ENCODE measurements at places on chromosomes 7 and 10.
A peak's percentile ranks its signal among the peaks of the same experiment; 100 is the strongest.

- DNase-seq, result no peak
Observed at GRCh38 chr10:78362406-78363022, 328.9 kb downstream of the RPS24 start.

DNA sequence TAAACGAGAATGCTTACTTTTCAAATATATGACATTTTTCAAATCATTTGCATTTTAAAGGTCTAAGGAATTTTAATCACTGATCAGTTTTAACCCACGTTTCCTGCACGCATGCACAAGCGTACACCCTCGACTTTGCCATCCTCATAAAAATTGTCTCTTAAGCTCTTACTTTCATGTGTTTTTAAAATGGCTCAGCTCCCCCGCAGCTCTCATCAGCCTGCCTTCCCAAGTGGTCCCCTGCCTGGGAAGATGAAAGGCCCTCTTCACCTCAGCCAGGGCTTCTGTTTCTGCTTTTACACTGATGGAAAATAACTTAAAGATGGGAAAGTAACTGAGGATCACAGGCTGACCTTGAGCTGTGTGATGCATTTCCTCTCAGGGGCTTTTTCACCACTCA is 131.6 kb upstream of the LSM8 start:
- no peak for DNase-seq

- no peak for DNase-seq
Observed at GRCh38 chr10:66550351-66550750, 375.5 kb upstream of the LRRTM3 start.

DNA sequence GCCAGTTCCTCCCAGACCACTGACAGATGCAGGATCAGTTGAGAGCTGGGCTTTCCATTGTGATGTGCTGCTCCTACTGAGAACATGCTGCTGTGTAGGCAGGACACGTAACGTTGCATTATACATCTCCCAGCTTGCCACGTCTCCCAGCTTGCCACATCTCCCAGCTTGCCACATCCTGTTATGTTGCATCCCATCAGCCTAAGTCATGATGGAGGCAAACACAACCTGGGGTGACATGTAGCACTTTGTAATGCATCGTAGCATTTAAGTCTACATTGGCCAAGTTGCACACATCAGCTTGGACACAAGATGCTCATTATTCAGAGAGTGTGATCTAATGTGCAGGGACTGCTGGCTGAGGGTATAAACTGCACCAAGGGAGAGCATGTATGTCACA is 73.3 kb upstream of the CHCHD3 start:
- DNase-seq, result no peak

DNA sequence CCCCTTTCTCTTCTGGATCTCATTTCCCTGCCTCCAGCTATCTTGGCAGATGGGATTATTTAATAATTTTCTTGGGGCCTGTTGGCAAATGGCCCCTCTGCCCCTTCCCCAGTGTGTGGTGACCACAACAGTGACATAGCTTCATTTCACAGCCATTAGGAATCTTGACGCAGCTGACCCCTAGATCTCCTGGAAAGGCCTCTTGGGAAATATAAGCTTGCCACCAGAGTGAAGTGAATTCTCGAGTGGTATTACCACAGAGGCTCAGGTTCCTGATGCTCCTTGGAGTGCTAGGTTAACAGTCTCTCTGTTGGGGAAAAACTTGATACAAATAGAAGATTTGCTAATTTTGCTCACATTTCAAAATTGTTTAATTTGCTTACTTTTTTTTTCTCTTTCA is 57.8 kb downstream of the AUTS2 start:
- no peak for DNase-seq

DNA sequence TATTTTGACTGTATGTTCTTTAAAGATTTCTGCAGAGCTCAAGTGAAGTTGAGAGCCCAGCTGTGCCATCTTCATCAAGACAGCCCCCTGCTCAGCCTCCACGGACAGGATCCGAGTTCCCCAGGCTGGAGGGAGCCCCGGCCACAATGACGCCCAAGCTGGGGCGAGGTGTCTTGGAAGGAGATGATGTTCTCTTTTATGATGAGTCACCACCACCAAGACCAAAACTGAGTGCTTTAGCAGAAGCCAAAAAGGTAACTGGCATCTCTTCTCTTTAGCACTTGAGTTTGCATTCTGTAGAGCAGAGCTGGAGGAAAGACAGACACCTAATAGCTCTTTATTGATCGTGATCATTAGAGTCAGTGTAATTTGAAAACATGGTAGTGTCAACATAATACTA is 33.7 kb downstream of the MCM10 start:
- no peak for DNase-seq

GRCh38 chr10:66045859-66046258 is 880.0 kb upstream of the LRRTM3 start:
- peak; percentile 2 for DNase-seq

DNA sequence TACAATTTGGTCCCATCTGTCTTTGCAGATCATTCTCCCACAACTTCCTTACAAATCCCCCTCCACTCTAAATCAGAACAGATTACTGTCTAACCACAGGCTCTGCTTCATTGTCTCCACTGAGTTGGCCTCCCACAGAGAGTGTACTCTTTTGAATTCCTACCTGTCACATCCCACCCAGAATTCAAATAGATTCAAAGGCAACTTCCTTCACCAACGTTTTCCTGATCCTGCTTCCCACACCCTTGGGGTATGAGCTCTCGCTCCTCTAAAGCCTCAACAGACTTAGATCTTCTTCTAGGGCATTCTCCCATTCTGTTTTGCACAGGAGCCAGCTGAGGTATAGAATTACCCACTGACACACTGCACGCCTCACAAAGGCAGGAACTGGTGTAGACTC is 197.8 kb upstream of the CDCA7L start:
- no peak for DNase-seq

DNA sequence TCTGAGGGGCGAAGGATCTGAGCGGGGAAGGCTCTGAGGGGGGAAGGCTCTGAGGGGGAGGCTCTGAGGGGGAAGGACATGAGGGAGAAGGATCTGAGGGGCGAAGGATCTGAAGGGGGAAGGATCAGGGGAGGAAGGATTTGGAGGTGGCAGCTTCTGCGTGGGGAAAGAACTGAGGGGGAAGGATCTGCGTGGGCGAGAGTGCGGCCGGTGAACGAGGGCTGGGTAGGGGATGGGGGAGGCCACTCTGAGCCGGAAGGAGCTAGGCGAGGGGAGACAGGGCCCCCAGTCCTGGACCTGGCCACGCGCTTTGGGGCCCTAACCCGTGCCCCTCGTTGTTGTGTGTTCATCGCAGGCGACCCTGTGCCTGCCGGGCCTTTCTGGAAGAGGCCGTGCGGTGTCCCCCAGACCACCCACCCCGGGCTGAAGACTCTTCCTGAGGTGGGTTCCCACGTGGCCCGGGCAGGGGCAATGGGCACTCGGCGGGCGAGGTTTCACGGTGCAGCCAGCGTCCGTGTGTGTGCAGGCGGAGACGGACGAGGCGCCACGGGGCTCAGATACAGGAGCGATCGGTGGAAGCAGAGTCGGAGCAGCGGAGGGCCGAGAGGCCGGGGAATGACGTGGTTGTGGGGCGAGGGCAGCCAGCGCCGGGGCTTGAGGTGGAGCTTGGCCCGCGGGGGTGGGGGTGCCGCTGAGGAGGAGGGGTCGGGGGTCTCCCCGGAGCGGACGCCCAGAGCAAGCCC is 2.0 kb downstream of the CALY start:
- DNase-seq, result no peak

DNA sequence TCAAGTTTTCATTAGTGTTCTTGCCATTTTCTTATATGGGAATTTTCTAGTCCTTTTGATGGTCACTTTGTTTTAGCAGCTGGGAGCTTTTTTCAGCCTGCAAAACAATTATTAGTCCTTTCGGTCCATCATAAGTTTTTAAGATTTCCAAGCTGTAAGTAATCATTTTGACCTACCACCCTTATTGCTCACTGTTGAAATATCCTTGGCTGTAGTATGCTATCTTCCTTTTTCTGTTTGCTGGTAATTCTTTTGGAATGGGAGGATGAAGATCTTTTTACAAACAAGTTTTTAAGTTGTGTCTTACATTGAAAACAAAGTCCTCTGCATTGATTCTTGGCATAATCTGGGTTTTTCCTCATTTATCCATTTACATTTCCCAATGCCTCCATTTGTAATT is 24.0 kb downstream of the BZW2 start:
- DNase-seq, result peak; percentile 43

DNA sequence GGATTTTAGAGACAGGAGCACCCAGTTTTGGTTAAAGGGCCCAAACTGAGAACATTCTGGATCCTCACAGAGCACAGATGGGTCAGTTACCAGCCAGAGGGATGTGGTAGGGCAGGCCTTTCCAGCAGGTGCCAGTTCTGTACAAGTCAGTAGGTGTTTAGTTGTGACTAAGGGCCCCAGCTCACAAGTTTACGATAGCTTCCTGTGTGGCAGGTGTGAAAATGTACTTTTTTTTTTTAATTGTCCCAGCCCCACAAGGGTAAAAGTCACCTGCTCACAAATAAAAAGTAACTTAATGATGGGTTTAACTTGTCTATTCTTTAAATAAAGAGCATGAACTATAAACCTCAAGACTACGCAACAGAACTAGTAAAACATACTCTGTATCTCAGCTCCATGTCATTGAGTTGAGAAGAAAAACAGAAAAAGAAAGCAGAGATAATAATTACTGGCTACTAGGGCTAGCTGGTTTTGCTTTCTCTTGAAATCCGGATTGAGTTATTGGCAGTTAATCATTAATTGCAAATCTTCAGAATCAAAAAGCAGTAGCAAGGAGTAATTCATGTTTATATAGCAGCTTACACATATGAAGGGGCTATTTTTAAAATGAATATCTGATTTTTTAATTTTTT is 15.4 kb downstream of the NFE2L3 start:
- DNase-seq, result no peak

DNA sequence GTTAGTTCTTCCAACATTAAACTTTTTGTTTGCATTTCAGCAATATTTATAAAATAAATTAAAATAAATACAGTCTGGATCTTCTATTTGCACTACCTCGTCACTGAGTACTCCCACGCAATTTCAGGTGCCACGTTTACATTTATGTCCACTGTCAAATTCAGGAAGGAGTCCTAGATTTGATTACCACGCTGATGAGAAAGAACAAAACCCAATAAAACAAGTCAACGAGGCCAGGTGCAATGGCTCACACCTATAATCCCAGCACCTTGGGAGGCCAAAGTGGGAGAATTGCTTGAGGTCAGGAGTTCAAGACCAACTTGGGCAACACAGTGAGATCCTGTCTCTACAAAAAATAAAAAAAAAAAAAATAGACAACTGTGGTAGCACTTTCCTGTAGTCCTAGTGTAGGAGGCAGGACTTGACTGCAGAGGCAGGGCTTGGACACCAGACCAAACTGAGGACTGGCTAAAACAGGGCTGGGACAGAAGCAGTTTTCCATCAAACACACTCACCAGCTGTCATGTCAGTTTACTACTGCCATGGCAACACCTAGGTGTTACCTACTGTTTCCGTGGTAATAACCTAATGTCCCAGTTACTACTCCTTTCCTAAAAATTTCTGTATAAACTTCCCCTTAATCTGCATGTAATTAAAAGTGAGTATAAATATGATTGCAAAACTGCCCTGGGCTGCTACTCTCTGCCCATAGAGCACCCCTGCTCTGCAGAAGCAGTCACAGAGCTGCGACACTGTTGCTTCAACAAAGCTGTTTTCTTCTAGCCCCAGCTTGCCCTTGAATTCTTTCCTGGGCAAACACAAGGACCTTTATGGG is 341.7 kb downstream of the PARD3 start:
- DNase-seq, result no peak

GRCh38 chr10:88125766-88126165 is 262.3 kb downstream of the PTEN start:
- DNase-seq, result no peak

DNA sequence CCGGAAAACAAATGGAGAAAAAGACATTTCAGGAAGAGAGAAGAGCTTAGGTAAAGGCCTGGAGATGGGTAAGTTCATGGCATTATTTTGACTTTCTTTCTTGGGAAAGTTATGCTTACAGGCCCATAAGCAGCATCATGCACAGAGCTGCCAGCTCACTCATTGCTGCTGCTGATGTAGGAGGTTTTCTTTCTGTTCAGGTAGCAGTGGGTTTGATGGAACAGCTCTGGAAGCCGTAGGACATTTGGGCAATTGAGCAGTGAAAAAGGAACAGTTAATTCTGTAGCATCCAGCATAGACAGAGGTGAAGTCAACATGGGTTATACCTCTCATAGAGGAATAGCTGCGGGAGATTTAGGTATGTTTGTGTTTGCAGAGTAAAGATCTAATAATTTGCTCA is 3.3 kb downstream of the CHN2 start:
- no peak for DNase-seq

- DNase-seq, result no peak
Observed at GRCh38 chr10:47380341-47381102, 3.6 kb downstream of the ZNF488 start.

GRCh38 chr7:16083931-16084330 is 337.4 kb downstream of the CRPPA start:
- DNase-seq, result no peak

GRCh38 chr10:98107644-98108430 is 26.6 kb upstream of the R3HCC1L start:
- DNase-seq, result no peak

- DNase-seq, result no peak
Observed at GRCh38 chr10:110840225-110840922, 31.4 kb upstream of the PDCD4 start.

DNA sequence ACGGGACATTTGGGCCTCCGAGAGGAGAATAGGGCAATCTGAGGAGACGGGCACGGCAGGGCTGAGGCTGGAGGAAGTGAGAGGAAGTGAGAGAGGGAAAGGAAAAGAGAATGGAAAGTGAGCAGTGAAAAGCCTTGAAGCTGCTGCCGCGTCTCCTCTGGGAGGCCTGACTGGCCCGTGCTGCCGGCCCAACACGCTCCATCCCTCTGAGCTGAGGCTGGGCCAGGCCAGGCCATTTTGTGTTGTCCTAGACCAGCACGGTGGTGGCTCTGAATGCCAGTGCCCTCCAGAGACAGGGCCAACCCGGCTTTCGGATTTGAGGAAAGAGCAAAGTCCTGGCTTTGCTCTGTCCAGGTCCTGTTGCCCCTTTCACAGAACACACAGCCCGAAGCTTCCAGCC is 361.1 kb upstream of the SHH start:
- no peak for DNase-seq

DNA sequence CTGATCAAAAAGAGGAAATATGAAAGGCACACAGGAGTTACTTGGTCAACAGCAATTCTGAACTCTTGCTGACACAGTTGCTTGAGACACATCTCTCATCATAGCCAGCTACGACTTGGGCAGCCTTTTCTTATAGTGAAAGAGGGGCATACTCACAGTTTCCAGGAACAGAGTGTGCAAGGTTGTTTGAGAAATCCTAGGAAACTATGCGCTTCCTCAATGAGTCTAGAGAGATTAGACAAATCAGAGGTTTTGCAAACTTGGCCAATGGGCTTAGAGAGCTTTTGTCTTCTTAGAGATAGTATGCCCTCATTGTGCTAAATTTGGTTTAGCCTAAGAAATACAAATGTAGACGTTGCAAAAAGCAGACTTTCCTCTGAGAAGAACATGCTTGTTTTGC is 370.4 kb downstream of the HGF start:
- DNase-seq, result no peak

GRCh38 chr10:103265717-103266329 is 11.1 kb upstream of the INA start:
- no peak for DNase-seq

DNA sequence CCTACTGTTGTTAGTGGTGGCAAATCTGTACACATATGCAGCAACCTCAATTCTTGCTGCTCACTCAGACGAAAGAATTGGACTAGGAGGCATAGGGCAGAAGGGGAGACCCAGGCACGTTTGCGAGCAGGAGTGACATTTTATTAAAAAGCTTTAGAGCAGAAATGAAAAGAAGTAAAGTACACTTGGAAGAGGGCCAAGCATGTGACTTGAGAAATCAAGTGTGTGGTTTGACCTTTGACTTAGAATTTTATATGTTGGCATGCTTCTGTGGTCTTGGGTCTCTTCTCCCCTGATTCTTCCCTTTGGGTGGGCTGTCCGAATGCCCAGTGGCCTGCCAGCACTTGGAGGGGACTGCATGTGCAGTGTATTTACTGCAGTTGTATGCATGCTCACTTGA is 205.5 kb upstream of the SEMA3D start:
- no peak for DNase-seq

All from HS-5 (cell line).